ENCODE measurements at places on chromosomes 2 and 18.

- no peak for DNase-seq
Observed at GRCh38 chr2:86788165-86788564, 2.5 kb downstream of the CD8A start.

DNA sequence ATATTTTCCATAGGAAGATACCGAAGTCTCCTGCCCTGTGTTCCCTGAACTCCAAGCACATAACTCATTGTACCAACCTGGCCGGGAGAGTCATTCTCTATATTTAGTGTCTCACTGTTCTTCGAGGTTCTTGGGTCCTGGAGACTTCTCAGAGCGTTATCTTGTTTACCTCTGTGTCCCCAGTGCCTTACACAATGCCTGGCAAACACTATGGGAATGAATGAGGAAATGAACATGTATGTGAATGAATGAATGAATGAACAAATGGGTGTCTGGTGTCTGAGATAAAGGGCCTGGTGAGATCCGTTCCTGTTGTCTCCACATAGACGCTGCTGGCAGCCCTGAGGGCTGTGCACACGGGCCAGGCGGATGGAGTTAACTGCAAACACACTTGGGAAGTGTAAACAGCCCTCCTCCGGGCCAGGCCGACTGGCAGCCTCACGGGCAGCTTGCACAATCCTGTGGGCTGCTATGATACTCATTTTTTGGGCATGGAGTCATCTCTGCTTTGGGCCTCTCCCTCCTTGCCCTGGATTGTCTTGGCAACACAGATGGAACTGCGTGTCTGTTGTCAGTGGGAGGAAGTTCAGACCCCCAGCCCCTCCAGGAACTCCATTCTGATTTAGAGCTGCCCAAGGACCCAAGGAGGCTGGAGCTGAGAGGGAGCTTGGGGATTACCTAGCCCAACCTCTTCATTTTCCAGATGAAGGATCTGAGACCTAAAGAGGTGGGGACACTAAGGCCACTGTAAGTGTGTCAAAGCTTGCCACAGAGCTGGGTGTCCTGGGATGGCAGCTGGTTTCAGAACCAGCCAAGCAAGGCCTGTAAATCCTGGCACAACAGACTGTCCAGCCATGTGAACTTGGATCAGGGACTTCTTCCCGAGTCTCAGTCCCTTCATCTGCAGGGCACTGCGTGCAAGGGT is 124.4 kb downstream of the INHBB start:
- DNase-seq = no peak

GRCh38 chr2:146465460-146465859 is 1379.4 kb upstream of the ACVR2A start:
- DNase-seq = no peak

GRCh38 chr18:64276311-64277090 is 127.6 kb upstream of the LINC00305 start:
- DNase-seq = no peak

- DNase-seq = no peak
Observed at GRCh38 chr18:79794846-79795245, 2.9 kb upstream of the KCNG2 start.

DNA sequence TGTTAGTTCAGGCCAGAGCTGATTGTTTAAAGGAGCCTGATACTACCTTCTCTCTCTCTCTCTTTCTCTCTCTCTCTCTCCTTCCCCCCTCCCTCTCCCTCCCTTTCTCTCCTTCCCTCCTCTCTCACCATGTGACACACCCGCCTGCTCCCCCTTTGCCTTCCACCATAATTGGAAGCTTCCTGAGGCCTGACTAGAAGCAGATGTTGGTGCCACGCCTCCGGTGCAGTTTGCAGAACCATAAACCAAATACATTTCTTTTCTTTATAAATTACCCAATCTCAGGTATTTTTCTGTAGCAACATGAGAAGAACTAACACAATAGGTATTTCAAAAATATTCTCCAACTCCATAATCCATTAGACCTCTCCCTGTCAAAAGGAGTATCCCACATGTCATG is 62.4 kb downstream of the ANKRD62 start:
- DNase-seq = no peak

DNA sequence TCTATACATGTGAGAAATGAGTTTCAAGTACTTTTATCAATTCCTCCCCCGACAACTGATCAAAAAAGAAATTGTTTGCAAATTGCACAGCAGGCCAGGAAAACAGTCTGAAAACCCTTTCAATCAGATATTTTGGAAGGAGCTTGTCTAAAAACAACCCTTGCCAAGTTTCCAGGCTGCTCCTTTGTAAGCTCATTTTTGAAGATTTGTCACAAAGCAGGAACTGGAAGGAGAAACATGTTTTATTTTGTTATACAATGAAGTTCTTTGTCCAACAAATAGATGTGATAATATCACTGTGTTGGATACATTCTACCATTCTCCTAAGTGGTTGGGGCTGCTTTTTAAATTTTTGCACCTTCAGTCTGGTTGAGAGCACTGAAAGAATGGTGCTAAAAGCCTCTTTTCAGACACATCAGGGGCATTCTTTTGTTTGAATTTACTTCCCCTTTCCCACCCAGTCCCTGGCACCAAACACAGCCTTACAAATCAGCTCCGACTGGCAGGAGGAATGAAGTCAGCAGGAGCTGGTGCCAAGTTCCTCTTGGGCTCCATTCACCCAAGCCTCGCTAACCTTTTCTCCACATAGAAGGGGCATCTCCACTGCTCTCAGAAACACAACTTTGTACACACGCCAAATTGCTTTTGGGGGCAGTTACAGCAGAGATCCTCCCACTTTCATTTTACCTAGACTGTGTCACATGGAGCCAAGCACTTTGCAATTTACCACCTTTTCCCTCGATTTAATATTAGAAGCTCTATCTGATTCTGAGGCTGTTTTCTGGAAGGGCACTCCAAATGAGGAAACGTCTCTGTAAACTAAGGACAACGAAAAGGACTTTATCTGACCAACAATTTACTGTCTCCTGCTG is 88.0 kb downstream of the C1D start:
- DNase-seq = peak; percentile 48

DNA sequence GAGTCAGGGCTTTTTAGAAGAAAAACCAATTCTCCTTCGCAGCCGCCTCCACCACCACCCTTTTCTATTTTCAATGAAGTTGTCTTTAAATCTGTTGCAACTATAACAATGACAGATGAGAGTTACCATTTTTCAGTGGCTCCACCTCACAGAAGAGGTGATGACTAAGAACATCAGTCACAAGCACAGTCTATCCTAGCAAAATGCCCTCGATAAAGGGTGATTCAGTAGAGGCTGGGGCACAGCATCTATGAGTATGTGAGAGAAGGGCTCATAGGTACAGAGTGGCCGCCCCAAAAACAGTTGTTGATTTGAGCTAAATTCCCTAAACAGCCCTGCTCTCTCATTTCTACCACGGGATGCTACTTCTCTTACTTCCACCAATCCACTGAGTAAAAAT is 310.8 kb upstream of the MGAT5 start:
- DNase-seq = no peak

DNA sequence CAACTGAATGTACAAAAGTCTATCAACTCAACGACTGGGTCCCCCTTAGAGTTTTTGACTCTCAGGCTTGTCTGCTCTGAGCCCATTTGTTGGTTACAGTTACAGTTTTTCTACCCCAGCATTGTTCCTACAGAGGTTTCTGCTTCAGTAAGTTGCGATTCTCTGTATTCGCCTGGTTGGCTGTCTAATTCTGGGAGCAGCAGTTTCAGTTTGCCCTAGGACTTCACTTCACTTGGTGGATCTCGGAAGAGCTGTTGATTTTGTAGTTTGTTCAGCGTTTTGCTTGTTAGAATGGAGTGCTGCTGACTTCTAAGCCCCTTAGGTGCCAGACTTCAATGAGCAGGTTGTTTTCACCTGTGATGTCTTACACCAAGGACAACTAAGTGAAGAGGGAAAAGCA is 296.5 kb upstream of the EPAS1 start:
- no peak for DNase-seq

DNA sequence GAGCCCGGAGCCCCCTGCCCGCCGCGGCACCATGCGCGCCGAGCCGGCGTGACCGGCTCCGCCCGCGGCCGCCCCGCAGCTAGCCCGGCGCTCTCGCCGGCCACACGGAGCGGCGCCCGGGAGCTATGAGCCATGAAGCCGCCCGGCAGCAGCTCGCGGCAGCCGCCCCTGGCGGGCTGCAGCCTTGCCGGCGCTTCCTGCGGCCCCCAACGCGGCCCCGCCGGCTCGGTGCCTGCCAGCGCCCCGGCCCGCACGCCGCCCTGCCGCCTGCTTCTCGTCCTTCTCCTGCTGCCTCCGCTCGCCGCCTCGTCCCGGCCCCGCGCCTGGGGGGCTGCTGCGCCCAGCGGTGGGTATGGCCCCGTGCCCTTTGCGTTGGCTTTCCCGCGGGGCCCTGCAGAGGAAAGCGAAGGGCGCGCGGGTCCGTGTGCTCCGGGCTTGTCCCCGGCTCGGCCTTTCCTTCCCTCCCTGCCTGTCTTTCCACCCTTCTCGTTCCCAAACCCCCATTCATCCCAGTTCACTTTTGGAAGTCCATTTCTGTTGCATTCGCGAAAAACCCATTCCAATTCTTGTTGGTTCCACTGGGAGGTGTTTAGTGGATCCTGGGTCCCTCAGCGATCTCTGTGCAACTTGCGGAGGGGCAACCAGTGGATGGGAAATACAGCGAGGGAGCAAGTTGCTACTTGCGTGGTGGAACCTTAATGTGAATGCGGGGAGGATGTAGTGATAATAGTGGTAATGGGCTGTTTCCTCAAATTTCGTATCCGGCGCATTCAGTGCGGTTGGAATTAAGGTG is 599 bp downstream of the ADAM23 start:
- DNase-seq = peak; percentile 59

DNA sequence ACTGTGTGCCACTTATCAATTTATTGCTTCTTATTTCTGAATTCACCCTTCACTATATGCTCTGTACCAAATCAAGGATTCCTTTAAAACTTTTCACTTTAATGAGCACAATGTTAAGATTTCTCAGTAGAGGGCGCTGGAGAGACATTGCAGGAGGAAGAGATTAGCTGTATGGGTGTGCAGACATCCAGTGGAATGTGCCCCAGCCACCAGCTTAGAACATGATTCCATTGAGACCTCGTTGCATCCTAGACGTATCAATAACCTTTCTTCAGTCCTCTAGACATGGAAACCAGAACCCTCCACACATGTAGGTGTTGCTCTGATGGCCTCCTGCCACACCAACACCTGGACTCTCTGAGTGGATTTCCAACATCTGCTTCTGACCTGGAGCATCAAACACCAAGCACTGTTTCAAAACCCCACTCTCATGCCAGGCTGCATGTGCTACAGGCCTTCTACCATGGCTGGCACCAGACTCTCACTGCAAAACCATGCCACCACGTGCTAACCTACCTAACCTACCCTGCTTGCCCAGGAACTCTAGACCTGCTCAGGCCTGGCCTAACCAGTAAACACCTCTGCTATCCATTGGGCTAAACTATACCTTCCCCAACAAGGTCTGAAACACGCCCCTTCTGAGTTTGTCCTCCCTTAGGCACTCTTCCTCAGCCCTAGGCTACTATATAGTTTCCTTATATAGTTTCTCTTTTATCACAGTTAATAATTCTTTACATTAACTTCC is 633.2 kb upstream of the PKDCC start:
- DNase-seq = peak; percentile 35

GRCh38 chr2:140947236-140947635 is 1183.6 kb downstream of the LRP1B start:
- peak; percentile 57 for DNase-seq

- DNase-seq = no peak
Observed at GRCh38 chr2:20465716-20466394, 19.0 kb downstream of the RHOB start.

DNA sequence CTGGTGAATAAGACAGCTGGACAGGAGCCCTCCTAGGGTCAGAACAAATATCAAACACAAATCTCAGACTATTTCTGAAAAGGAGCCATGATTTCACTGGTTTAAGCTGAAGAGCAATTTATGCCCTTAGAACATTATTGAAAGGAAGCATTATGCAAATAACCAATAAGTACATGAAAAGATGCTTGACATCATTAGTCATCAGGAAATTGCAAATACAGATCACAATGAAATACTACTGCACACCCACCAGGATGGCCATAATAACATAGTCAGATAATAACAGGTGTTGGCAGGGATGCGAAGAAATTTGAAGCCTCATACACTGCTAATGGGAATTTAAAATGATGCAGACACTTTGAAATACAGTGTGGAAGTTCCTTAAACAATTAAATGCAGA is 176.4 kb upstream of the RAB6C start:
- no peak for DNase-seq

DNA sequence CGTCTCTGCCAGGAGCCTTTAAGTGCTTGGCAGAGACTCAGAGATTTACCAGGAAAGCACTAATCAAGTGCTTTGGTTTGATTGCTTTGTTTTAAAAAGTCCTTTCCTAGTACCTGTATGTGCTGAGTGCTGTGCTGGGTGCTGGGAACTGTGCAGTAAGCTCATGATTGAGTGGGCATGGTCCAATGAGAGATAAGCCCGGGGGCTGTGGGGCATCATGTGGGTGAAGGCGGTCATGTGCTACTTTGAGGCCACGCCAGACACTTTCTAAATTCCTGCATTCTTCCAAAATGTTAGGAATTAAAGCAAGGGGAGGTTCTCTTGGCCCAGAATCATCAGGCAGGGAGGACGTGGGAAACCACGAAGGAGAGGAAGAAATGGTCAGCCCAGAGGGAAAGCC is 109.0 kb downstream of the ACAA2 start:
- DNase-seq = no peak

- no peak for DNase-seq
Observed at GRCh38 chr2:193847130-193847529, 1652.4 kb upstream of the TMEFF2 start.

GRCh38 chr2:218516614-218517013 is 51.5 kb downstream of the USP37 start:
- DNase-seq = peak; percentile 18

DNA sequence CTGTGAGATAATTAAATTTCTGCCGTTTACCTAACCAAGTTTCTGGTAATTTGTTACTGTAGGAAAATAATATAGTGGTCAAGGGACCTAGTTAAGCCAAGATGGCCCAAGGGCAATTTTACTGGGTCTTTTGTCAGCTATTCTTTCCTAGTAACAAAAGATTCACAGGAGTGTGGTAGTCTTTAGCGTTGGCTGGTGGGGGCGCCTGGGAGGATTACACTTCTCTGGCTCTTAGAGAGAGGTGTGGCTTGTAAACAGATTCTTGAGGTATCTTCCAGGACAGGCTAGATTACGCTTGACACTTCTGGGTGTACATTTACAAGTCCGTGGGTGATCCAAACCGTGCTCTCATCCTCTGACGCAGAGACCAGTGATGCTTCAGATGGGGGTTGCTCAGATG is 3.3 kb upstream of the ACOXL start:
- DNase-seq = no peak

DNA sequence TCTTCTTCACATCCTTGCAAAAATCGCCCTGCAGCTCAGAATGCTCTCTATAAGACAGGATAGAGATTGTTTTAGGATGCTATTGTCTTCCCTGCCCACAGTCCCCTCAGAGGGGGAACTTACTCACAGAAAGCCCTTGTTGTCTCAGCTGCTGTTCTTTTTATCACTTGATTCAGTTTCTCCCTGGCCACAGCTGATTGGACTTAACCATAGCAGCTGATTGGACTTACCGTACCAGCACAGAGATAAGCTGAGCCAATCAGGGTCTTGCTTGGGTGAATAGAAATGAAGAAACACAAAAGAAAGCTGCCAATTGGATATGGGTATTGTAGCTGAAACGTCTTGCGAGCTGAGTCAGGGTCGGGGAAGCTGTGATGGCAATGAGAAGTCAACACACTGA is 194.2 kb upstream of the MEX3C start:
- no peak for DNase-seq

- DNase-seq = no peak
Observed at GRCh38 chr18:21433436-21433835, 167.1 kb downstream of the ESCO1 start.

GRCh38 chr2:225113371-225114015 is 71.2 kb upstream of the DOCK10 start:
- no peak for DNase-seq
